A549 treated with GW870086 at 1 μM for 4 hours (cell line): ENCODE measurements at places on chromosomes 2 and 18. TPM values are rescaled to one million over a fixed set of nuclear protein-coding genes. Genes with fewer than 3 reads are reported as not detected.

REG1B gene
- total RNA-seq = not detected in 5 replicates

LINC00305 gene
- not detected in 5 replicates for total RNA-seq

FBXO36 gene
- total RNA-seq = 1.2 to 1.7 TPM (median 1.4 TPM) in 5 replicates

AMER3 gene
- not detected in 5 replicates for total RNA-seq

LOXHD1 gene
- not detected in 5 replicates for total RNA-seq

CDH19 gene
- 0.52 to 1.2 TPM (median 1.0 TPM) in 5 replicates for total RNA-seq

ANKRD44 gene
- 1.2 to 3.2 TPM (median 2.2 TPM) in 5 replicates for total RNA-seq
